Left lung (tissue), 14 donors: ENCODE measurements at places on chromosomes 5 and 9. TPM values are rescaled to one million over a fixed set of nuclear protein-coding genes. Genes with fewer than 3 reads are reported as not detected.

GRCh38 chr5:141785135-141785534, 93.1 kb downstream of the PCDH1 start:
- DNase-seq: no peak

DNA sequence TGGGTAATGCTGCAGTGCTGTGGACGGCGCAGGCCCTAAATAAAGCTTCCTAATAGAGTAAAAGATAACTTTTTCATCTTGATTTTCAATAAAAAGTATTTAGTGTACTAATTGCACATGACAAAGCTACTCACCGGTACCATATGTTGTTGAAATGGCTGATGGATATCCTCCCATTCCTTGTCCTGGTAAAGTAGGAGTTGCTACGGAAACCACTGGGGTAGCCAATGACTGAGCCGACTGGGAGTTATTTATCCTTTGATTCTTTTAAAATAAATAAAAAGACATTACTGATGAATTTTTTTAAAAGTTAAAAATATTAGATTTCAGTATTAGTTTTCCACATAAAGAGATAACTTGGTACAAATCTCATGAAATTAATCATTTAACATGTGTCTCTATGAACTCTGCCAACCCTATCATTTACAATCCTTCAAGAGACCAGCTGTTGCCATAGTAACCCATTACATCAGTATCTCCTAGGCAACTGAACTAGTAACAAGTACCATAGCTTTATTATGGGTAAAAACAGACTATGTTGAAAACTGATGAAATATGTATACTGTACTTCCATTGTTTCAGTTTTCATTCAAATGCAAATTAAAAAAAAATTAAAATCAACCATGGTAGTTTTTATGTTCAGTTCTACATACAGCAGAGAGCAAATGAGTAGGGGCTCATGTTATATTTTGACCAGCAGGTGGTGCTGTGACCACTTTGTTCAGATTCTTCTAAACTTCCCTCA, 153.7 kb downstream of the MEF2C start:
- peak; percentile 50 for DNase-seq

GRCh38 chr9:95879591-95879990, 4.1 kb downstream of the ERCC6L2 start:
- no peak for DNase-seq

DNA sequence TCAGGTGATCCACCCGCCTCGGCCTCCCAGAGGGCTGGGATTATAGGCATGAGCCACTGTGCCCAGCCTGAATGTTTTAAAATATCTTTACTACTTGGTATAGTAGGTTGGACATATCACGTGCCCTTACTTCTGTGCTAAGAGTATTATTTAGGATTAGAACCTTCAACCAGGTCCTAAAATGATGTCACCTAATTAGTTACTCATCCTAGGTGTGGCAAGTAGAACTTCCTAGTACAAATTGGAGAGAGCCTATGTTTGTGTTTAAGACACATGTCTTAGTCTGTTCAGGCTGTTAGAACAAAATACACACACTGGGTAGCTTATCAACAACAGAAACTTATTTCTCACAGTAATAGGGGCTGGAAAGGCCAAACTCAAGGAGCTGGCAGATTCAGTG, 51.5 kb downstream of the ZFAND5 start:
- no peak for DNase-seq

DNA sequence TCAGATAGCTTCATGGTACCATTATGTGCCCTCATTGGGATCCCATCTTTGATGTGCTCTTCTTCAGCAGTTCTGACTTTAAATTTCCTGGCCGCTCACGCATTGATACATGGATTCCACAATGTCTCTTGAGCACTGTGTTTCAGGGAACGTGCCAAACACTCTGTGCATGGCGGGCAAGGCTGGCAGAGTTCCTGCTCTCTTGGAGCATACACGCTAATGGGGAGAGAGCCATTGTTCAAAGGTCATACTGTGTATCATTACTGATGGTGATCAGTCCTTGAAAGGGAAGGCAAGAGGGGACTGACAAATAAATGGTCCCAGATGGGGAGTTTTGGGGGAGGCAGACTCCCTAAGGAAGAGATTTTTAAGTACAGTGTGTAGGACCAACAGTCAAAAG, 52.3 kb downstream of the AMBP start:
- no peak for DNase-seq

- DNase-seq: no peak
These were observed 150.3 kb upstream of the FGF10 start for GRCh38 chr5:44539602-44539919.

The LHX2 gene
- 0.12 TPM for polyA plus RNA-seq

The RLN2 gene
- polyA plus RNA-seq: 2.0 TPM

The DMRT3 gene
- polyA plus RNA-seq: not detected

The SPINK7 gene
- polyA plus RNA-seq: 0.54 TPM

The COL5A1 gene
- polyA plus RNA-seq: 196 TPM

The FRMD3 gene
- polyA plus RNA-seq: 1.4 TPM
